Panc1 (cell line): ENCODE measurements at places on chromosomes 5 and 9.

DNA sequence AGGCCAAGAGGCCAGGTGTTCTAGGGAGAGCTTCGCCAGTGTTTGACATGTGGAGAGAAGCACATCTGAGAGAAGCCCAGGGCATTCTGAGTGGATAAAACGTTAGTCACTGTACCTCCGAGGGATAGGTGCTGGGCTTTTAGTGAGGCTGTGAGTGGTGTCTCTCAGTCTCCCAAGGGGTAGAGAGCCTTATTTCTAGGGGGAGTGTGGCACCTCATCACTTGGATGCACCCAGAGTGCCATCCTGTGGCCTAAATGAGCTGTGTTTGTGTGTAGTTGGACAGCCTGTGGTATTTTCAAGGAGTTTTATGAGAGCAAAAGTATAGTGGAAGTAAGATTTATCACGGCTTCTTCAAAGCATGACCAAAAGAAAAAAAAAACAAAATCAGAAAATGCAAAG lies 1046.9 kb upstream of the WWC1 start:
- DNase-seq: no peak

DNA sequence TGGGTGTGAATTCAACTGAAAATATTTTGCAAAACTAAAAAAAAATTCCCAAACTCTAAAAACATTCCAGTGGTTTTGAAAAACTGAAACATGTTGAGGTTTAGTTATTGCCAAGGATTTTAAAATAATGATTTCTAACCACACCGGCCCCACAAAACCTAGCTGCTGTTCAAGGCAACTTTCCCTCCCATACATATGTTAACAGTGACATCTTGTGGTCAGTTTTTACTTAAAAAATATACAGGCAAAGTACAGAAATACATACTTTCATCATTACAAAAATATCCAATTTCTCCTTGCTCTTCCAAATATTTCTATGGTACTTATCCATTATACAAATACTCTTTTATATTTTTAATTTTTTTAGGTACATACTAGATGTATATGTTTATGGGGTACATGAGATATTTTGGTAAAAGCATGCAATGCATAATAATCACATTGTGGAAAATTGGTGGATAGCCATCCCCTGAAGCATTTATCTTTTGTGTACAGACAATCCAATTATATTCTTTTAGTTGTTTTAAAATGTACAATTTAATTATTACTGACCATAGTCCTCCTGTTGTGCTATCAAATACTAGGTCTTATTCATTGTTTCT lies 34.4 kb upstream of the MRPS30 start:
- DNase-seq: peak; percentile 32

DNA sequence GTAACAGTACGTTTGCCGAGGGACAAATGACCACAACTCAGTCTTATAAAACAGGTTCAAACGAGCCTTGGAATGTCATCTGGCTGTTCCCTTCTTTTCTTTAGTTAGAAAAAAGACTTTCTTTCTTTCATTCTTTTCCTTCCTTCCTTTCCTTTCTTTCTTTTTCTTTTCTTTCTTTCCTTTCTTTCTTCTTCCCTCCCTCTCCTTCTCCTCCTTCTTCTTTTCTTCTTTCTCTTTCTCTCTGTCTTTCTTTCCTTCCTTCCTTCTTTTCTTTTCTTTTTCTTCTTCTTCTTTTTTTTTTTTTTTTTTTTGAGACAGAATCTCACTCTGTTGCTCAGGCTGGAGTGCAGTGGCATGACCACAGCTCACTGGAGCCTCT lies 9.7 kb upstream of the LAMC3 start:
- DNase-seq: no peak

DNA sequence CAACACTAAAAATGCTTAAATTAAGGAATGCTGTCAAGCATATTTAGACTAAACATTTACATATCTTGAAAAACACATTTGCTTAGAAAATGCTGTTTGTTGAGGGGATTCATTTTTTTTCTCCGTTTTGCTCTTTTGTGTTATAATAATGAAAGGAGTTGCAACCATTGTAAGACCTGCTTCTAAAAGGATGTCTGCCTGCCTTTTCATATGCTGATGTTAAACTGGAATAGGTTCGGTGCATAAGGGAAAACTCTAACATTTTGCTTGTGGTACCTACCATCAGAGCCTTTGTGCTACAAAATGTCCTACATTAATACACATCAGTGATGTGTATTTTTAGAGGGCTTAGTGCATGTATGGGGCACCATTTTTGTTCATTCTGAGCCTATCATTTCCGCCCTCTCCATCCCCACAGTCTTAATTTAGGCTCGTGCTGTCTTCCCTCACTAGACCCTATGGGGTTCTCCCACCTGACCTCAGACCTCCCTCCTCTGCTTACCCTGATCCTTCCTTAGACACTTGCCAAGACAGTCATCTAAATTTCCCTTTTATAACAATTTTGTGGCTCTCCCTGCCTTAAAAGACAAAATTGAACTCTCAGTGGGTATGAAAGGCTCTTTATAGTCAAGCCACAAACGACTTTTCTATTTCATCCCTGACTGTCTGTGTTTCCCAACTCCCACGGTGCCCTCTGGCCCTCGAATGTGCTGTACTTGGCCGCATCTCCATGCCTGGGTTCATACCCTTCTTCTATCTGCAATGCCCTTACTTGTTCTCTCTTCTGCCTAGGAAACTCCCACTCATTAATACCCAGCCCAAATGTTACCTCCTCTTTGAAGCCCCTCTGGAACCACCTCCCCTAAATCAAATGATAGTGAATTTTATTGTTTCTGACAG lies 61.2 kb downstream of the CMYA5 start:
- no peak for DNase-seq

- DNase-seq: no peak
Measured at GRCh38 chr9:115517335-115518075, 399.5 kb upstream of the TNC start.

- no peak for DNase-seq
Measured at GRCh38 chr9:98625728-98626127, 83.0 kb downstream of the GABBR2 start.

DNA sequence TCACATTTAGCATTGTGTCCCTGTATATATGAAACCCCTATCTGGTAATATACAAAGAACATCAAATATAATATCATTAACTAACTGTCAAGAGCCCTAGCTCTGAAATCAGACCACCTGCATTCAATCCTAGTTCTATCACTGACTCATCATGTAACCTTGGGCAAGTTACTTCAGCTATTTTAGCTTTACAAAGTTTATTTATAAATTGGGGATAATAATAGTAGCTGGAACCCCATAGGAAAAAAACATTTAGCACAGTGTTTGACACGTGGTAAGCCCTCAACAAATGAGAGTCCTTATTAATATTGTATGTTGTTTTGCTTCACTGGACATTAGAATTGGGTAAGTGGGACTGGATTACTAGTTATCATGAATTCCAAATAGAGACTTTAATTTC lies 157.5 kb downstream of the EBF1 start:
- DNase-seq: no peak

- no peak for DNase-seq
Measured at GRCh38 chr9:79551586-79551985, 20.2 kb upstream of the TLE4 start.

DNA sequence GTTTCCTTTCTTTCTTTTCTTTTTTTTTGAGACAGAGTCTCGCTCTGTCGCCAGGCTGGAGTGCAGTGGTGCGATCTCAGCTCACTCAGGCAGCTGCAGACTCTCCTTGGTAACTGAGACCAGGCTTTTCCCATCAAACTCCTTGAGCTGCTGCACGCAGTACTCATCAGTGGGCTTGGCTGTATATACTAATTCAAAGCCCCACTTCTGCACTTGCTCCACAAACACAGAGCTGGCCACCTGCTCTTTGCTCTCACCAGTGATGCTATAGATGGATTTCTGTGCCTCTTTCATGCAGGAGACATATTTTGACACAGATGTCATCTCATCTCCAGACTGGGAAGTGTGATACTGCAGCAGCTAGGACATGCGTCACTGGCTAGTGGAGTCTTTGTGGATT lies 252.7 kb downstream of the AP3B1 start:
- no peak for DNase-seq

GRCh38 chr5:50898966-50899365 lies 232.5 kb downstream of the PARP8 start:
- DNase-seq: no peak

GRCh38 chr9:101586651-101587050 lies 8.1 kb downstream of the PPP3R2 start:
- DNase-seq: no peak

DNA sequence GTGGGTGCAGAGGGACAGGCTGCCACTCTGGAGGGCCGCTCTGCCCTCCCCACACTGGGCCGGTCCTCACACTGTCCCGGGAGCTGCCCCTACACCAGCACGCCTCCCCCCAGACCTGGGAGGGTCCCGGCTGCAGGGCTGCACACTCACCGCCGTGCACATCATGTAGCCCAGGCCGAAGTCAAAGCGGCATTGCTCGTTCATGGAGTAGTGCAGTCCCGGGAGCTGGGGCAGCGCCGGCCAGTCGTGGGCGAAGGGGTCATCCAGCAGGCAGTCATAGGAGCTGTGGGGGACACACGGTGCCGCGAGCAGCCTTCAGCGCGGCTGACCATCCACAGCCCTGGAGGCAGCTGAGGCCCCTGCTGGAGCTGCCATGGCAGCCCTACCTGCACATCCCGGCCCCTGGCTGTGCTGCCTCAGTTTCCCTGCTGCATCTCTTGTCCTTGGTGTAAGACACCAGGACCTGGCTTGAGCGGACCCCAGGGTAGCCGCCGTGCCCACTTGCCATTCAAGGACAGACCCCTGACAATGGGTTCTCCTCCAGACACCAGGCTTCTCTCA lies 93.2 kb downstream of the ZNF354C start:
- DNase-seq: no peak

DNA sequence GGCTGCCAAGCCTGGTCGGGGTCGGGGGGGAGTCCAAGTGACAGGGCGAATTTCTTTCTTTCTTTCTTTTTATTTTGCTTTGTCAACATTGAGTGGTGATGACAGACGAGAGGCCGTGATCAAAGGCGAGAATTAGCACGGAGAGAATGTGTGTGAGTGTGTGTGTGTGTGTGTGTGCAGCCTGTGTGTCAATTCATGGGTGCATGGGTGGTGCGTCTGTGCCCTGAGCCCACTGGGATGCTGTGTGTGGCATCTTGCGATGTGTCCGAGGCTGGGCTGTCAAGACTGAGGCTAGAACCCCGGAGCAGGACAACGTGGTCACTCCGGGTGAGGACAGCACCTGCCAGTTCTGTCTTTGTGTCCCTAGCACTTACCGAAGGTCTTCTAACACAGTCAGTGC lies 4.7 kb upstream of the FIBCD1 start:
- DNase-seq: no peak

DNA sequence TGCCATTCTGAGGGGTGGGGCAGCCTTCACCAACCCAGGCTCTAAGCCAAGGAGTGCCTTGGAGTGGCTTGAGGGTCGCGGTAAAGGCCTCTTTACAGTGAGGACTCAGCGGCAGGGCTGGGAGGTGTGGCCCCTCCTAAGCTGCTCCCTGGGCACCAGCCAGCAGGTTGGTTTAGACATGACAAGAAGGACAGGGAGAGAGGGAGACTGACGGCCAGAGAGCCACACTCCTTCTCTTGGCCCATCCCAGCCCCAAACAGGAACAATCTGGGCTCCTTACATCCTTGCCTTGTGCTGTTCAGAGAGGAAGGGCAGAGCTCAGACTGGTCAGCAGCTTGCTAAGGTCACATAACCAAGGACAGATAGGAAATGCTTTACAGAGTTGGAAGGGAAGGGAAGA lies 94.5 kb downstream of the LMX1B start:
- DNase-seq: no peak

DNA sequence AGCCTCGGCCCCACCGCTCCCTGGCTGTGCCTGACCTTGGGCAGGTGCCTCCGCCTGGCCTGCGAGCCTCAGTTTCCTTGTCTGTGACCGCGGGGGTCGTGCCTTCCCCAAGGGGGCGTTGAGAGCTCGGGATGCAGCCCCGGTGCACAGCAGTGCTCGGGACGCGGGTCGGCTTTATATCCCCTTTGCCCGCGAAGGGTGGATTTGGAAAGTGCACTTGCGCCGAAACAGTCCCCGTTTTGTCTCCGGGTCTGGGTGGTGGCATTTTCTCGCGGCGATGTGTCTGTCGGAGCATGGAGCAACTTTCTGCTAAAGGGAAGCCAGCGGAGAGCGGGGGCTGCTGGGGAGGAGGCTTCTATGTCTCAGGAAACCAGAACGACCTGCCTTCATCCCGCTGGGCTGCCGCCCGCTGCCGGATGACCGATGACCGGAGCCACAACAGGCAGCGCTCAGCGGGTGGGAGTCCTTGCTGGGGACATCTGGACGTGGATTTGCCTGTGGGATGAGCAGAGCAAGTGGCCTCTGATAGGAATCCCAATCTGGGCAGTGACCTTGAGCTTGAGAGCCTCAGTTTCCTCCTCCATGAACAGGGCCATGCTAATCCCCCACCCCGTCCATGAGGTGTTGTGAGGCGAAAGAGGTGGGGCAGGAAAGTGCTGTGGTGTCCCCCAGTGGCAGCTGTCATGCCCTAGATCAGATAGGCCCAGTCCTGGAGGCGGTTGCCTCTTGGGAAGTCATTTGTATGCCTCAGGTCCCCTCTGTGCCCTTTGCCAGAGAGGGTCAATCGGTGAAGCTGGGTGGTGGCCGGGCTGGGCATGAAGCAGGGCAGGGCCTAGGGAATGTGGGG lies 651 bp downstream of the HRH2 start:
- DNase-seq: no peak

- no peak for DNase-seq
Measured at GRCh38 chr5:115313052-115313451, 16.6 kb upstream of the CCDC112 start.

- no peak for DNase-seq
Measured at GRCh38 chr5:149154650-149155049, 13.4 kb downstream of the ABLIM3 start.

DNA sequence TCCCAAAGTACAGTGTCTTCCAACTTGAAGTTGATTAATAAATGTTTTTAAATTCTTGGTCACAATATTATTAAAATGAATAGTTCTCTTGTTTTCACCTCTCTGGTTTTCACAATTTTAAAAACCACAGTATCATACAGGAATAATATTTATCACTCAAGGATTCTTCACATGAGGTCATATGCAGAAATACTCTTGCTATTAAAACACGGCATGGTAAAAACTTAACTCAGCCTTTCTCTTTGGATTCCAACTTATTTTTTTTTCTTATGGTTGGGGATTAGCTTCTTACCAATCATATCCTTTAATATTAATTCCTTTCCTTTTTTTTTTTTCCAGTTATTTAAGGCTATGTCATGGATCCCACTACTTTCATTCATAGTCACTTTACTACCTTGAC lies 289.4 kb downstream of the ADAMTS6 start:
- DNase-seq: no peak

DNA sequence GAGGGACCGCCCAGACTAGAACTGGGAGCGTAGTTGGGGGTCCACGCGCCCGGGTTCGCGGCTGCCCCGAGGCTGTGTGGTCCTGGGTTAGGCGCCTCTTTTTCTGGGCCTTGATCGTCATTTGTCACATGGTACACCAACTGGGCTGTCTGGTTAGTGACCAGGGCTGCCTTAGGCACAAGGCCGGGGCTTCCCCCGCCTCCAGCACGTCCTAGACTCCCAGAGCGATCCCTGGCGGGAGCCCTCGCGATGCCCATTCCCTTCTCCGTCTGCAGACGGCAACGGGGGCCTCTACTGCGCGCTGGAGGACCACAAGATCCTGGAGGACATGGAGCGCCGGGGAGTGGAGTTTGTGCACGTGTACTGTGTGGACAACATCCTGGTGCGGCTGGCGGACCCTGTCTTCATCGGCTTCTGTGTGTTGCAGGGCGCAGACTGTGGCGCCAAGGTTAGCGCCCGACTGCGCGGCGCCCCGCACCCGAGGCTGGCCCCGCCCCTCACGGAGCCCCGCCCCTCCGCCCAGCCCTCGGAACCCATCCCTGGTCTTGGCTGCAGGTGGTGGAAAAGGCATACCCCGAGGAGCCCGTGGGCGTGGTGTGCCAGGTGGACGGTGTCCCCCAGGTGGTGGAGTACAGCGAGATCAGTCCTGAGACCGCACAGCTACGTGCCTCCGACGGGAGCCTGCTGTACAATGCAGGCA lies 1.5 kb downstream of the UAP1L1 start:
- no peak for DNase-seq

GRCh38 chr5:74543162-74543995 lies 97.1 kb downstream of the ENC1 start:
- peak; percentile 81 for DNase-seq
